ENCODE measurements at places on chromosomes 2 and 18.

- no peak for DNase-seq
Observed at GRCh38 chr2:172427990-172428831, 825 bp downstream of the ITGA6 start.

DNA sequence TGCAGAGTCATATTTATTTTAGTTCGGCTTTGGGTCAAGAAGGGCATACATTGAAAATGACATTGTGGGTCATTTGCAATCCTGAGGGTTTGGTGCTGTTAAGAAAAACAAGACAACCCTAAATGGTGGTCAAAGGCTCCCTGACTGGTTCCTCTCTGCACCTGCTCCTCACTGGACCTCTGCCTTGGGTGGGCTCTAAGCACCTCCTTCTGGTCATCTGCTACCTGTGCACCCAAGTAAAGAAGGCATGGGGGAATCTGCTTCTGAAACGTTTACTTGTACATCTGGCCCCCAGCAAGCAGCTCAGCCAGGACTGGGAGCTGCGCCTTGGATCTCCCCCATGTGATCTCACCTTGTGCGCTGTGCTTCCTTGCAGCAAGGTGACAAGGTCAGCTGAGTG lies 55.2 kb upstream of the MAL start:
- no peak for DNase-seq

GRCh38 chr2:155456222-155456621 lies 757.7 kb downstream of the KCNJ3 start:
- DNase-seq = no peak

DNA sequence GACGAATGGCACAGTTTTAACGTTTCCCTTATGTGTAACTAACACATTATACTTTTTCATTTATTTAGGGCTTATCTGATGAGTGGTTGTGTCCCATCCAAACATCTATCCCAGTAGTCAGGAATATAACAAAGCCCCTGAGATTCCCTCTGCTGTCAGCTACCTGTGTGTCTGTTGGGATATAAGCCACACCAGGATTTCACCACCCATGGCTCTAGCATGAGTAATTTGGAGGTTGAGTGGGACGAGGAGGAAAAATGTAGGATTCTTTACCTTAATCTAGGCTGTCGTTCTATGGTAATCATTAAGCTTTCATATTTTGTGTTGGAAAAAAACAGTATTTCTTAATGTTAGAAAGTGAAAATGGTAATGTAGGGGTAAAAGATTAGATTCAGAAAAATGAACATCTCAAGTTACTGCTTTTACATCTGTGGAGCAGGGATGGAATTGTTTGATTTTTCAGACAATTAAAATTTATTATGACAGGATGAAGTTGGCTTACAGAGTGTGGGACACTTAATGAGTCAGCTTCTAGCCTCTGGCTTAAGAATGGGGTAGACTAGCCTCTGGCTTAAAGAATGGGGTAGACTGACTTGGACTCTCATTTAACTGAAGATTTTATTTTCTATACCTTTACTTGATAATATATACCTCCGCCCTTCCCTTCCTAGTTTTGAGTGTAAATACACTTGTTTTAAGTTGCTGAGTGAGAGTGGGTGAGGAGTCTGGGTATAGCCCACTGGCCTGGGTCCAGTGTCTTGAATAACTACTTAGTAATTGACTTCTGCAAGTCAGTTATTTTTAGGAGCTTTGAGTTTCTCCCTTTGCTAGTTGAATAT lies 88.5 kb upstream of the RANBP2 start:
- no peak for DNase-seq

- DNase-seq = no peak
Observed at GRCh38 chr2:191728750-191729624, 51.1 kb downstream of the NABP1 start.

- no peak for DNase-seq
Observed at GRCh38 chr18:36031407-36031806, 36.0 kb downstream of the RPRD1A start.

DNA sequence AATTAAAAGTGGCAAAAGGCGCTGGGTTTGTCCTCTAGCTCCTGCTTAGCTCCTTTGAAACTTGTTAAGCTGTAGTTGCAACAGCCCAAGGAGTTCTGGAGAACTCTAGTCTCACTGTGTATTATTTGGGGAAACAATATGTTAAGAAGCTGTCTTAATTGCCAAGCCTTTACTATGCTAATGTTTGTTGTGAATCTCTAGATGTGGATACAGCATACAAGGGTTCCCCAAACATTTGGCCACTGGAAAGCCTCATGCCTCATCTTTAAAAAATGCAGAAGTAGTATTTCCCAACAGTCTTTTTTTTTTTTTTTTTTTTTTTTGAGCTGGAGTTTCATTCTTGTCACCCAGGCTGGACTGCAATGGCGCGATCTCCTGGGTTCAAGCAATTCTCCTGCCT lies 236.7 kb downstream of the PRKCE start:
- DNase-seq = no peak

DNA sequence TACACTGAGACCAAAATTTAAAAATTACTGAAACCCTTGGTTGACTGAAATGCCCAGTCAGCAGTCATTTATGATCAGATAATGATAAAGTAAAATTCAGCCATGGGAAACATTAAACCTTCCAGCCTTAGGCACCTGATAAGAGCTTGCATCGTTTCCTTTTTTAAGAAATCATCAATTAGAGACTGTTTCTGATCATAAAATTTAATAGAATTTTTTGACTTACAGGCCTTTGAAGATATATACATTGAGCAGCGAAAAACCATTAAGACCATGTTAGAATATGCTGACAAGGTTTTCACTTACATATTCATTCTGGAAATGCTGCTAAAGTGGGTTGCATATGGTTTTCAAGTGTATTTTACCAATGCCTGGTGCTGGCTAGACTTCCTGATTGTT lies 99.6 kb upstream of the CSRNP3 start:
- DNase-seq = no peak

DNA sequence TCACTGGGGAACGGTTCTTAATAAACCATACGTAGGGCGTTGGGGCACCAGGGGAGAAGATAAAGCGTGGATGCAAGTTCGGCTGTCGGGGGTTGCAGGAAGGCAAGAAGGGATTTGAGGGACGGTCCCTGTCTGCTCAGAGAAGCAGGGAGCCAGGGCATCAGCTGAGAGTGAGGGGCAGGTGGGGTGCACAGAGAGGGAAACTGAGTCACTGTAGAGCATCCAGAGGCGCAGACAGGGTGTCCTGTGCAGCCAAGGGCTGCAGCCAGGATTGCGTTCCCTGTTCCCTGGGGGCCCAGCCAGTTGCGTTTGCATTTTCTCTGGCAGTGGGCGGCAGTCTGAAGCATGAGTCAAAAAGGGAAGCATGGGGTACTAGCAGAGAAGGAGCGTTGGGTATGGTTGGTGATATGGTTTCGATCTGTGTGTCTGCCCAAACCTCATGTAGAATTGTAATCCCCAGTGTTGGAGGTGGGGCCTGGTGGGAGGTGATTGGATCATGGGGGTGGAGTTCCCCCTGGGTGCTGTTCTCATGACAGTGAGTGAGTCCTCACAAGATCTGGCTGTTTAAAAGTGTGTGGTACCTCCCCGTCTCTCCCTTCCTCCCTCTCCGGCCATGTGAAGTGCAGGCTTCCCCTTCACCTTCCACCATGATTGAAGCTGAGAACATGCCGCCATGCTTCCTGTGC lies 202.9 kb downstream of the NDUFA10 start:
- no peak for DNase-seq

GRCh38 chr2:74760875-74761630 lies 72.9 kb upstream of the HK2 start:
- no peak for DNase-seq

Measured in skeletal muscle cell (primary cell).